CD4-positive, alpha-beta T cell treated with Interleukin-6 at 100 ng/mL for 8 hours (primary cell): ENCODE measurements at places on chromosomes 3 and 15.
A peak's percentile ranks its signal among the peaks of the same experiment; 100 is the strongest.

DNA sequence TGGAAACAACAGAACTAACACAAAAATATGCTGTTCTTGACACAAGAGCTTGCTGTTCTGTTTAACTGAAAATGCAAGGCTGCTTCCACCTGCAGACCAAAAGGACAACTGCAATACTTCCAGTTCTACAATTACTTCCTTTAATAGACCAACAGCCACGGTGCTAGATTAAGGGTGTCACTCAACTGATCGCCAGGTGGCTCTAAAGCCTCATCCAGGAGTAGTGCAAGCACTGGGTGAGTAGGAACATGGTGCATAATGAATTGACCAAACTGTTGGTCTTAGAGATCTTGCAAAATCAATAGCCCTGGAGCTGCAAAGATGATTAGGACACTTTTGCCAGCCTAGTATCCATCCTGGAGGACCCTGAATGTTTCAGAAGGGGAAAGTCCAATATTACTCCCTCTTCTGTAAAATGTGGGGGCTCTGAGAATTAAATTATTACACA lies 3.6 kb upstream of the CLDN16 start:
- DNase-seq = no peak

DNA sequence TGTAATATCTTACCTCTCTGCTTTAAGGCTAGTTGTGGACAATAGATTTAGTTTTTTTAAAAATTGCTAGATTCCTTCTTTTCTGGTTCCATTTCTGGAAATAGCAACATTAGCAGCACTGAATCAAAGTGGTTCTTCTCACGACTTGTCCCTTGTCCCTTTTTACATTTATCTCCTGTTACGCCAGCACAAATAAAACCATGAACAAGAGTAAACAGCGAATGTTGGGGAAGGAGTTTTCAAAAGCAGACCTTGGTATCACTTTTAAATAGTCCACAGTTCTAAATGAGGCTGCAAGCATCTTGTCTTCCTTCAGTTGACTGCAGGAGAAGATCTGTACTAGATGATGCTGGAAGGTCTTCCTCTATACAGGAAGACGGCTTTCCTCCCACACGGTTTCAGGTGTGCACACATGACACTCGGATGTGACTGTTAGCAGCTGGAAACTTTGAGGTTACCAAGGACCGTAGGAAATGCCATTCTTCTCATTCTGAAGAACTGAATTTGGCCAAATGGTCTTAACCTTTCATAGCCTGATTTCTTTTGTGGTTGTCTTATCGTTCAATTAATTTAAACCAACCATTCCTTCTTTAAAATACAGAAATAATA lies 251.0 kb upstream of the ICE2 start:
- peak; percentile 19 for DNase-seq

GRCh38 chr3:148922467-148922866 lies 57.4 kb downstream of the CPA3 start:
- DNase-seq = no peak

- no peak for DNase-seq
These were observed 38.0 kb downstream of the WDR72 start for GRCh38 chr15:53721334-53722087.

DNA sequence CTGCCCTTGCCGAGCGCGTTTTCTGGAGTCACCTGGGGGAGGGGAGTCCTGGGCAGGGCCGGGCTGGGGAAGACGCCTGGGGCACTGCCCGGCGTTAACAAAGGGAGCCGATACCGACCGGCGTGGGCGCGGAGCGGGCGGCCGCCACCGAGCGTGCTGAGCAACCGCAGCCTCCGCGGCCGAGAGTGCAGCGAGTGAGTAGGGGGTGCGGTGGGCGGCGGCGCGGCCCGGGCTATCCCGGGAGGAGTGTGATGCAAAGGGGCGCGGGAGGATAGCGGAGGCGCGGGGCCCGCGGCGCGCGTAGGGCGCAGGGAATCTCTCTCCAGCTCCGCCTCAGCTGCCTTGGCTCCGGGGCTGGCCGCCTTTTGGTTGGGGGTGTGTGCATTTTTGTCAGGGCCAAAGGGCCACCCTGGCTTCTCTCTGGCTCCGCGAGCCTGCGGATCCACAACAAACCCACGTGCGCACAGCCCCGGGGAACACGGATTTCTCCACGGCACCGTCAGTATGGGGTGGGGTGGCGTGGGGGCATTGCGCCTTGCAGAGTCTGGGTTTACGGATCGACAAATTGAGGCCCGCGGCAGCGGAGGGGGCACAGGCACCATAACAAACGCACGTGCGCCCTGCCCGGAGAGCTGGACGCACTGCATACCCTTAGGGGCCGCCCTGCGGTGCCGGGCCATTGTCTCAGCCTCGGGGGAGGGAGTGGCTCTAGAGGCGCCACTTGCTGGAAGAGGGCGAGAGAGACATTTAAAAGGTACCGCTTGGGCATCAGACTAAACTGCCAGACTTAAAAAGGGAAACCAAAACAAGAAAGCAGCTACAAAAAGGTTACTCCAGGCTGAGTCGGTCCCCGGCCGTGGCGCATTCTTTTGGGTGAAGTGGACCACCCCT lies 560 bp downstream of the ST6GAL1 start:
- peak; percentile 76 for DNase-seq

- DNase-seq = no peak
These were observed 23.2 kb downstream of the CYP8B1 start for GRCh38 chr3:42852441-42852840.

GRCh38 chr3:69558912-69559311 lies 173.0 kb upstream of the FRMD4B start:
- DNase-seq = no peak

- DNase-seq = no peak
These were observed 150.5 kb downstream of the SHQ1 start for GRCh38 chr3:72697717-72698116.

GRCh38 chr3:123383091-123384053 lies 65.5 kb downstream of the ADCY5 start:
- no peak for DNase-seq

GRCh38 chr3:129663930-129664646 lies 57.6 kb upstream of the PLXND1 start:
- DNase-seq = no peak

DNA sequence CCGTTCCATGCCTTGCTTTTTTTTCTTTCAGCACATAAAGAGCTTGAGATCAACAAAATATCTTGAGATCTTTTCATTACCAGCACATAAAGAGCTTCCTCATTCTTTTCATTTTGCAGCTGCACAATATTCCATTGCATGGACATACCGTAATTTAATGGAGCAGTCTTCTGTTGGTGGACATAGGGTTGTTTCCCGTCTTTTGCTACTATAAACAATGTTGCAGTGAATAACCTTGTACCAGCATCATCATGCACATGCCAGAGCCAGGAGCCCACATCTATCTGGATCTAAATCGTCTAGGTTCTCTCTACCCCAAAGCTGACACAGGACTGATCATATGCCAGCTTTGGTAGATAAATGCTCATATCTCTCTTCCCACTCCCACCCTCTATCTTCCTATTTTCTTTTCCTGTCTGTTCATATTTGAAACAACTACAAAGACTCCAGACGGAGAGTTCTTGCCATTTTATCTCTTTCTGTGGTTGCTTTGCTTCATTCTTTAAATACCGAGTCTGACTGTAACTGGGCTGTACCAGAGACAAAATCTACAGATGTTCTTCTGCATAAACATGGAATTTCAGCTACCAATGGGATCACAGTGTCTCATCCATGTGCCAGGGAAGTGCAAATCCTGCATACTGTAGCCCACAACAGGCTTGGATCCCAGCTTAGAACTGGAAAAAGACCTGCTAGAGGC lies 47.1 kb upstream of the AKAP13 start:
- no peak for DNase-seq

DNA sequence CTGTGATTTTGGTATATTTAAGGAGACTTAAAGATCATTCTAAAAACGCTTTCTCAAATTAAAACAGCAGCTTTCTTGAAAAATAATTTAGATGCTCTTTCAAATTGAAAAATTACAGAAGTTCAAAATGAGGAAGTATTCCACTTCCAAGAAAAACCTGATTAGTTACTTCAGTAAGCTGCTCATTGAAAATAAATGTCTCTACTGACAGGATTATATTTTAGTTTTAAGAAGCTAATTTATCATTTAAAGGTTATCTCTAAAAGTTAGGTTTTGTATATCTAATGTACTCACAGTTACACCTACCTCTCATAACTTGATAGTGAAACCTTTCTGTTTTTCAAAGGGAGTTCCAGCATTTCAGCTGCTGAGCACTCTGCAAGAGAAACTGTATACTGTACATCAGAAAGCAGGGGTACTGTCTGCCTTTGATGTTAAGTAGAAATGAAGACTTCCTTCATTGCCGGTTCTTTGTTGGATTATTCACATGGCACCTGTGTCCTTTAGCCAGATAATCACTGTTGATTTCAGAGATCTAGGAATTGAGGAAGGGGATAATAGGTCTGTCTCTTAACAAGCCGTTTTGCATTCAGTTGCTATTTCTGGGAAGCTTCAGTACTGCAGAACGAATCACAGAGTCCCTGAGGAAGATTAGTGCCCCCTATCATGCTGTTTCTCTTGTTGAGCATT lies 161.6 kb downstream of the TCF12 start:
- no peak for DNase-seq

DNA sequence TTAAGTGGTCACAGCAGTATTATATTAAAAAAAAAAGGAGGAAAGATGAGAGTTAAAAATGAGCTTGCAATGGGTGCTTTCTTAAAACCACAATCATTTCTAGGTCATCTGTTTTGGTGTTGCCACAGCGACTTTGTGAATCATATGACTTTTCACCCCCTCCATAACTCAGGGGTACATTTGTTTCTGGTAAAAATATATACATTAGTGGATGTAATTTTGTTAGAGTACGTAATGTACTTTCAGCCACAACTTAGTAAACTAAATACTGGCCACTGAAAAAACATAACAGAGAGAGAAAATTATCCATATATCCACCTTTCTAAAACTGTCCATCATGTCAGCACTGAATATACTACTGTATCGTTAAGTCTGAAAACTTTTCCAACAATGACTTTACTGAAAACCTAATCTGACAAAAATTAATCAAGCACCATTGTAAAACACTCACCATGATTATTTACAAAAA lies 3.4 kb downstream of the ANKRD28 start:
- DNase-seq = peak; percentile 27

- DNase-seq = no peak
These were observed 53.0 kb downstream of the STARD5 start for GRCh38 chr15:81270781-81271491.

DNA sequence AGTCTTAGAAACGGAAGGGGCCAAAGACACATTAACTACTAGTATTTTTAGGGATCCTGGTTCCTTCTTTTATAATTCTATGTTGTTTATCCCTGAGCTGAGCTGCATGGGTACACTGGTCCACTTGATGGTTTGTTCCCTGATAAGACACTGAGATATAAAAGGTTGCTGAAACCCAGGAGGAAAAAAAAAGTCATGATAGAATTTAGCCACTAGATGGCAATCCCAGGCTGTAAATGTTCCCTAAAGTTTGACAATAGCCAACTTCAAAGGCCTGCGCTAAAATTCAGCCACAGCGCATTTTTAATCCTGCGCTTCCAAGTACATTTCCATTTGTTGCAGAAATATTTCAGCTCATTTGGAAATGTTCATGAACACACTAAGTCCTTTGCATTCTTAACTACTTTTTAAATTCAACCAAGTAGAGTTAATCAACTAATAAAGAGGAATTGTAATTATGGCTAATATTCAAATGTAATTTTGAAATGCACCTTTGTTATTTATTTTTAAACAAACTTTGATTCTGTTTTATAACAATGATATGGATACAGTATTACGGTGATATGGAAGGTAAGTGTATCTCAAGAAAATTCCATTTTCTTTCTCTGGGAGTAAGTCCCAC lies 249.3 kb upstream of the FEZF2 start:
- DNase-seq = no peak

- no peak for DNase-seq
These were observed 113.3 kb downstream of the PDCD6IP start for GRCh38 chr3:33911525-33912322.

DNA sequence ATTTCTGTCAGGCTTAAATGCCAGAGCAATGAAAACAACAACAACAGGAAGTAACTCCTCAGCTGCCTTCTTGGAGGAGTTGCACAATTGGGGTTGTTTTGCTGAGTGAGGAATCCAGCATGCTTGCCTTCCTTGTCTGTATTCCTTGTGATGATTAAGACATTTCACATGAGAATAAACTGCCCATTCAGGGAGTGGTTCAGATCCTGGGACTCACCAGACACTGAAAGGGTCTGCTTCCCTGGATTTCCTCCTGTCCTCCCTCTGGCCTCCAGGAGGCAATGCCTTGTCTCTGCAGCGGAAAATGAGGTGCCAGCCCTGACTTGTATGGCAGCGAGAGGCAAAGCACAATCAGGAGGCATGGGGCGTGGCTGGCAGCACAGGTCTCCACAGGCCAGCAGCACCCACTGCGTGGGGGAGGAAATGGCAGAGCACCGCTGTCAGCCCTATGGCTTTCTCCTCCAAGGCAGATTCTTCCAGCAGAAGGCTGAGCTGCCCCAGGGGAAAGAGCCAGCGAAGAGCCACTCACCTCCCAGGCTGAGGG lies 41.5 kb downstream of the RBP2 start:
- DNase-seq = no peak

DNA sequence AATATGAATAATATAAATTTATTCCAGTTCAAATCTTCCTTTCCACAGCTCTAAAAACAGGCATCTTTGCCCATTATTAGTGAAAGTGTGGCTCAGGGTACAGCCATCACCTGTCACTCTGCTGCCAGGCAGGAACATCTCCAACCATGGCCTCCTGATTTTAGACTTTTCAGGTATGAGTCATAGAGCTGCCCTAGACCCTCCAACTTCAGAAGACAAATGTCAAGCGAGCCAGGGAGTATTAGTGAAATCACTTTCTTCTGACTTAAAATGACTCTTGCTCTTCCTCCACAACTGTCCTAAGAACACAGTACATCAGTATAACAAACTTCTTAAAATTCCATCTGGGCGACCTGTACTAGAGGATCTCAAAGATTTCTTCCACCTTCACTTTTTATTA lies 78.1 kb upstream of the AKAP13 start:
- DNase-seq = no peak

DNA sequence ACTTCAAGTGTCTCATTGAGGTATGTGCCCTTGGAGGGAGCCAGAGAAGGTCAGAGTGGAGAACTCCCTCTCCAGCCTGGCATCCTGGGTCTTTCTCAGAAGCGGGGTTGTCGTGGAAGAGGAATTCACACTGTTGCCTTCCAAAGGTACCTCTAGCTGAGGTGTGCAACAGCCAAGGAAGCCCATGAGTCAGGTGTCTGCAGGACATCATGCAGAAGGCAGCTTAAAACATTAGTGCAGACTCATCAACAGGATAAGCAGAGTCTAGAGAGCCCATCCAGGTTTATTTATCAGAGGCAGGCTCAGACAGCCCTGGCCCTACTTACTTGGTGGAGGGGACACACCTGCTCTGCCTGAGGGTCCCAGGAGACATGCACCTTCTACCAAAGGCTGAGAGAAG lies 95.6 kb upstream of the TPM1 start:
- DNase-seq = no peak

DNA sequence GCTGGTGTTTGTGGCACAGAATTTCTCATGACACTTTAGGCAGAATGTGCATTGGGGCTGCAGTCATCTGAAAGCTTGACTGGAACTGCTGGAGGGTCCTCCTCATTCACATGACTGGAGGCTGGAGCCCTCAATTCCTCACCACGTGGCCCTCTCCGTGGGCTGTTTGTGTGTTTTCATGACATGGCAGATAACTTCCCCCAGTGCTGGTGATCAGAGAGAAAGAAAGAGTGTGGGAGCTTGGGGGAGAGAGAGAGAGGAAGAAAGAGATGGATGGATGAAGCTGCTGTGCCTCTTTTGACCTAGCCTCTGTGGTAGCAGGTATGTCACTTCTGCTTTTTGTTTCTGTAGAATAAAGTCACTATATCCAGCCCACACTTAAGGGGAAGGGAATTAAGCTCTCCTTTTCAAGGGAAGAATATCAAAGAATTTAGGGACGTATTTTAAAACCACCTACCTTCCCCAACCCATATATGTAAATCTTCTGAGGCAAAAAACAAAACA lies 169.6 kb upstream of the IL12A start:
- DNase-seq = no peak
